ENCODE measurements at places on chromosomes 7 and 10.

DNA sequence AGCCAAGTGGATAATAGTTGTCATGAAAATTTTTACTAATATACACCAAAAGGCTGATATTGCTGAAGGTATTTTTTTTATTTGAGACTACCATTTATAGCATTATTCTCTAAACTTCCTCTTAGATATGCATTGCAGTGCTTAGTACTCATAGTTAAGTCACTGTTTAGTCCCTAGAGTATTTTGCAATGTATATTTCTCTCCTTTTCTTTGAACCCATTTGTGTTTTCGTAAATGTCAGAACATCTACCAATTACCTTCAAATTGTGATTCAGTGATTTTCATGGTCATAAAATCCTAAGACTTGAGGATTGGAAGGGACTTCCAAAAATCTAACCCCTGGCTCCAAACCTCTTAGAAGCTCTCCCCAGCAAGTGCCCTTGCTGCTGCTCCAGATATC is 21.5 kb upstream of the CYP26C1 start:
- DNase-seq: no peak

DNA sequence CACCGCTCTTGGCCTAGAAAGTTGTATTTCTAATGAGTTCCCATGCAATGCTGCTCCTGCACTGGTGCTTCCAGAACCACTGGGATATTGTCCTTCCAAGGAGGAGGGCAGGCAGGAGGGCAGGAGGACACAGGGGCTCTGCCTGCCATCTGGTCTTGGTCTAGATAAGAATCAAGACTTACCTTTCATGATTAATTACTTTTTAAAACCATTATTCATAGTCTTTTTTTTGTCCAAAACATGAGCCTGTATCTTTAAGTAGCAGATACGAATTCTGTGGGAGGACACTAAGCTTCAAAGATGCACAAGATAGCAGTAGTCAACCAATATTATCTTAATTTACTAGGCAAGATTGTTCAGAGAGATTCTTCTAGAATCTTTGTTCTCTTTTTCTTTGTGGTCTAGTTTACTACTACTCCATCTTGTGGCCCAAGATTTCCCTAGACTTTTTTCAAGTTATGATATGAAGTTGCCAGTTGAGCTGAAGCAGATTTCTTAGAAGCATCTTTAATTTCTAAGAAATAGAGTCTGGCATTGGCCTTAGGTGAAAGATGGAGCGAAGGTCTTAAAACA is 57.6 kb downstream of the RBM33 start:
- DNase-seq: no peak

GRCh38 chr10:23870651-23871610 is 338.0 kb upstream of the KIAA1217 start:
- no peak for DNase-seq

- DNase-seq: no peak
These were observed 75.1 kb downstream of the LYZL2 start for GRCh38 chr10:30554440-30554825.

DNA sequence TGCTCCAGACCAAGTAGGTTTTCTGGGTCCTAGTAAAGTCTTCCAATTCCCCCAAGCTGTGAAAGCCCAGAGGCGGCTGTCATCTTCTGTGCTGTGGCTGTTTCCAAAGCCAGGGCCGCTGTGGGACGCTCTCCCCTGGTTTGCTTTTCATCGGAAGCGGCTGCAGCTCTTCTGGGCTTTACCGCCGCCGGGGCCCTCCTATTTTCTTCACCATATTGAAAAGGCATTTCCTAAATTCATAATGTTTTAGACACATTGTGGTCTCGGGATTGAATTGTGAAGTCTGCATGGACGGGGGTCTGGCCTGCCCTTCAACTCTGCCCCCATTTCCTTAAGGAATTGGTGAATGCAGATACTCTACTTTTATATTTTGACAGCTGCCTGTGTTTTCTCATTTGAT is 551.4 kb upstream of the MGMT start:
- DNase-seq: no peak

DNA sequence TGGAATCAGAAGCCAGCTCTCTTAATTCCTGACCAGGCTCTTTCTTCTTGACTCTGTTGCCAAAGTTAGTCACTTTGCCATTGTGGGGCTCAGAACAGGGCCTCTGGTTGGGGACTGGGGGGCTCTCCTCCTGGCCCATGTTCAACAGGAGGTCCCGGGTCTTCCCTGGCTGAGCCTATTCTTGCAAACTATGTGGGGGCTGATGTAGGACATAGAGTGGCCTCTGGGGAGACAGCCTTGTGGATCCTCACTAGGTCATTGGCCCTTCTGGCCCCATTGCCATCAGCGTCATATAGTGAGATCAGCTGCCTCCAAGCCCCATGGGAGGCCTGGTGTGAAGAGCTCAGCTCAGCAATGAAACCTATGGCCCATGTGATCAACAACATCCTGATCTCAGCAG is 77.6 kb upstream of the LEP start:
- DNase-seq: no peak

DNA sequence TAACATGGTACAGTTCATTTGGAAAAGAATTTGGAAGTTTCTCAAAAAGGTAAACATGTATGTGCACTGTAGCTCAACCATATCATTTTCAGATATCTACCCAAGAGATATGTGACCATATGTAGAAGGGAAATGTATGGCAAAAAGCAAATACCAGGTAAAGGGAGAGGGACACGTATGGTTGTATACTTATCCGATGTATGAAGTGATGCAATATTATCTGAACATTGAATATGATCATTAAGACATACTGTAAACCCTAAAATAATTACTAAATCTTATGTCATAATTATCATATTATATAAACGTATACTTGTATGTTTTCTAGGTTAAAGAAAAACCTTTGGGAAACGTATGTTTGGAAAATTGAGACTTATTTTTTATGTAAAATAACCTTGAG is 367.5 kb upstream of the KCND2 start:
- no peak for DNase-seq

DNA sequence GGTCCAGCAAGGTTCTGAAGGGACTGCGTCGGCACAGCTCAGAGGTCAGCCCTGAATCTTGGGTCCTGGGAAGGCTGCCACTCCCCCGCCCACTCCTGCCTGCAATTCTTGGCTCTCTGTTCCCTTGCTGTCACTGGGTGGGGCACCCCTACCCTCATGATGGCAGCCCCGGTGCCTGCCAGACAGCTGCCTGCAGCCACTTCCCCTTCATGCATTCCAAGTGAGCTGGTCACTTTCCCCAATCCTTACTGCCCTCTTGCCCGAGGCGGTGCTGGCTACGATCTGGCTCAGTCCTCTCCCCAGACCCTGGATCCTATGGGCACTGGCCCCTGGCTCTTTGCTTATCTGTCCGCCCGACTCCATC is 14.2 kb downstream of the MYL10 start:
- DNase-seq: no peak

DNA sequence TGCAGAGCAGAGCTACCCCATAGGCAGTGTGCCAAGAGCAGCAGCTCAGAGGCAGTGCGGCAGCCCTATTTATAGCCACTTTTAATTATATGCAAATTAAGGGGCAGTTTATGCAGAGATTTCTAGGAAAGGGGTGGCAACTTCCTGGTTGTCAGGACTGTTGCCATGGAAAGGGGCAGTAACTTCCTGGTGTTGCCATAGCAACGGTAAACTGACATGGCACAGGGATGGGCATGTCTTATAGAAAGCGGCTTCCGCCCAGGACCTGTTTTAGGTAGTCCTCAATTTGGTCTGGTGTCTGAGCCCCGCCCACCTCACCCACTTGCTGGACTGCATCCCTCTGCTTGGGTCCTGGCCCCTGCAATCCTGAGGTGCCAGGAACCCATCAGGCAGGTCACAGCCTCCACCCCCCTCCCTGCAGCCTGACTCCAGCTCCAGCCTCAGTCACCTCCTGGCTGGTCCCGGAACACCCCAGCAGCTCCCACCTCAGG is 115.8 kb downstream of the TMEM130 start:
- no peak for DNase-seq

- DNase-seq: no peak
These were observed 114.6 kb downstream of the NRBF2 start for GRCh38 chr10:63247771-63248170.

GRCh38 chr7:91243591-91244301 is 20.5 kb upstream of the FZD1 start:
- DNase-seq: no peak

GRCh38 chr7:27714831-27715444 is 25.0 kb upstream of the TAX1BP1 start:
- DNase-seq: no peak

DNA sequence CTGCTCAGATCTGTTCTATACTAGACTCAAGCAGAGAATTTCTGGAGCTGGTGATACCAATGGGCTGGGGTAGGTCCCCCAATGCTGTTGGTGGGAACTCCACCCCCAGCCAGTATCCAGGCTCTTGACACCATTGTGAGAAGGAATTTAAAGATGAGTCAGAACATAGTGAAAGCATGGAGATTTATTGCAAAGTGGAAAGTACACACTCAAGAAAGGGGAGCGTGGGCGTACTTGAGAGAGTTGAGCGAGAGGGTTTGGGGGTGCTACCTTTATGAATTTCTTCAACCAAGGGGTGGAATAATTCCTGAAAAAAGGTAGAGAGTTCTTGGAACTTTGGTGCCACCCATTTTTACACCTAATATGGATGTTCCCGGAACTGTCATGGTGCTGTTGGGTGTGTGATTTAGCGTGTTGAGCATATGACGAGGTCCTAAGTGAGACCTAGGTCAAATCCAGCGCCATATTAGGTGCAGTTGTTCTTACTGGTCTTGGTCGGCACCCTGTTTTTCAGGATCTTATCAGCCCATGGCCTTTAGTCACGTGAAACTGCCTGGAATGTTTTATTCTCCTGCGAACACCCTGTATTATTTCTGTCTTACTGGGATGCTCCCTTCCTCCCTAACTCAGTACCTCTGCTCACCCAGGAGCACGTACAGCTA is 122.0 kb upstream of the AHR start:
- DNase-seq: no peak

DNA sequence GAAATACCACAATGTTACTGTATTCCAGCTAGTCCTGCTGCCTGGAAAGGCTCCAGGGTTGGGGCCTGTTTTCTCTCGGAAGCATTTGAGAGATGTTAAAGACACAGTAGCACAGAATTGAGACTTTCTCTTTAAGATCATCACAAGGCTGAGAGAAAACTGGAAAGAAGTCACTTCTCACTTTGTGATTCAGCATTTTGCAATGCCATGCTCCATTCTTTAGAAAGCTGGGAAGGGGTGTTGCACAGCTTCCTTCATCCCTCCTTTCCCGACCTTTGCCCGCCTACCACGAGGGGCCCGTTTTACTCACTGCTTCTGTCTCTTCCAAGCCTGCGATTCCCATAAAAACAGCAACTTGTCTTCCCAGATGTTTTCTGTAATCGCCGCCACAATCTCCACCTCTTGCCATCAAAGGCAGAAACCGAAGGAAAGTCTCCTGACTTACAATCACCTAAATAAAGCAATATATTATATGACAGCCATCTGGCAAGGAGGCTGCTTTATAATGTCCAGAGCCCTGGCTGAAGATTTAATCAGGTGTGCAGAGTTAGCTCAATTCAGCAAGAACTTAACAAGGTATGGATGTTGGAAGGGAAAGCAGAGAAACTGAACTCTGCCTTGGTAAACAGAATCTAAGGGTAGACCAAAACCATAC is 18.9 kb downstream of the NOD1 start:
- no peak for DNase-seq

DNA sequence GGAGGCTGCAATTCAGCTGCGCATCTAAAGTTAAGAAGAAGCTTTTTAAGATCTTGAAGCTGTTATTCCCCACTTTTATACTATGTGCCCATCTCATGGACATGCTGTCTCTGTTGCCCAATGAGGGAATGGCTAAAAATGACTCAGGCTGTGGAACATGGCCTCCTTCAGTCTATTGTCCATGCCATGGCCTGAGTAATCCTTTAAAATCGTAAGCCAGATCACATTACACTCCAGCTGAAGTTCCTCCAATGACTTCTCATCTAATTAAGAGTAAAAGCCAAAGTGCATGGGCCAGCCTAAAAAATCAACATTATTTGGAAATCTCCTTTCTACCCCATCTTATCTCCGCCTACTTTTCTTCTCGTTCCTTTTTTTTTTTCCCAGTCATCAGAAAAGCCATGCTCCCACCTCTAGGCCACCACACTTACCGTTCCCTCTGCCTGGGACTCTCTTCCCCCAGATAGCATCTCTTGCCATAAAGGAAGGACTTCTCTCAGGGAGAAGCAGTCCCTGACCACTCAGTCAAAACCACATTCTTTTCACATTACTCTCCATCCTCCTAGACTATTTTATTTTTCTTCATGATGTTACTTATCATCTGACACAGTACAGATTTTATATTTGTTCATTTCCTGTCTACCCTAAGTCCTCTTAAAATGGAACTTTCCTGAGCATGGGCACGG is 337.4 kb downstream of the PRPF18 start:
- no peak for DNase-seq

DNA sequence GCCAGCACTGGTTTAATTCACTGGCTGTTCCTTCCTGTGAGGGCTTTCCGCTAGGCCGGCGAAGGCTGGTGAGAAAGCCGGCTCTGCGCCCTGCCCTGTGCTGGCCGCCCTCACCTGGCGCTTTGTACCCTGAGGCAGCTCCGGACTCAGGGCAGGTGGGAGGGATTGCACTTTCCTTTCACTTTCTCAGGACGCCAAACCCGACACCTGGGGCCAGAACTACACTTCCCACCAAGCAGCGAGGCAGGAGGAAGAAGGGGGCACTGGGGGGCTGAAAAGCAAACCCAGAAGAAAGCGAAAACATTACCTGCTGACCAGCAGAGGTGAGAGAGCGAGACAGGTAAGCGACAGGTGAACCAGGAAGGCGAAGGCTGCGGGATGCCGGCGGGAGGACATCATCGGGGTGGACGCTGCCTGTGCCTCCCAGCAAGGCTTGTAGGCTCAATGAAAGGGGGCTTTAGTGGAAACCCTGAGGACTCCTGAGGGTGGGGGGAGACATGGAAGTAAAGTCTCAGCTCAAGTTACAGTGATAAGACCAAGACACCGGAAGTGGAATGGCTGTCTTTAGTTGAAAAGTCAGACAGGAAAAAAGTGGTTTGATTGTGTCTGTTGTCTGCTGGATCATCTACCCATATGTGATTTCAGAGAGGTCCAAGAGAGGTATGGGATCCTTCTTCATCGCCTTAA is at the start of gene RAB19:
Gene RAB19, plus strand, starts transcription at position 181 of the 687 bp plus-strand sequence. CDS start 3,589 bp downstream, outside the sequence.
- DNase-seq: peak; percentile 52

DNA sequence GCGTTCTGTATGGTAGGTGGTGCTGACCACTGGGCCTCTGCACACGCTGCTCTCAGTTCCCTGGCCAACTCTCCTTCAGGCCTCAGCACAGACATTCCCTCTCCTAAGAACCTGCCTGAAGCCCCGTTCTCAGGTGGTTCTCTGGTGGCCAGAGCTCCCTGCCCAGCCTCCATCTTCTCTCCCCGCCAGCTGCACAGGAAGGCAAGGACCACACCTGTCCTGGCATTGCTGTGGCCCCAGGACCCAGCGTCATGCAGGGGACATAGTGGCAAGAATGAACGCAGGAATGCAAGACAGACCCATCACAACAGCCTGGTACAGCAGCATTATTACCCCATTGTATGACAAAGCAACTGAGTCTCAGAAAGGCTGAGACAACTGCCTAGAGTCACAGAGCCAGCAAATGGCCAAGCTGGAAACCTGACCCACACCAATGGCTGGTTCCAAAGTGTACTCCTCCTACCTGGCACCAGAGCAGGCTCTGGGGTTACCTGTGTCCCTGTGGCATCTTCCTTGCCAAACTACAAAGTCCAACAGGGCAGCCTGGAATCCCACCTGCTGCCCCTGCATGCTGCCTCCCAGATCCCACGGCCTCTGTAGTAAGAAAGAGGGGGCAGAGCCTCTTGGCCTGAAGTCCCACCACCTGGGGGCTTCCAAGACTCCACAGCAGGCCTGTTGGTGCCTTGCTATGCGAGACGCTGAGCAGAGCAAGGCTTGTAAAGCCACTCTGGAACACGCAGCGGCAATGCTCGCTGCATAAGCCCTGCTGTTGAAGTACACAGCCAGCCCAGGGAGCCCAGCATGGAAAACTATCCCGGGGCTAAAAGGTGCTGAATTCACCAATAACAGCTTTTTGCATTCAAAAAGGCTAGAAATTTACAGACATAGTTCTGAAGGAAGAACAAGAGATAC is 73.3 kb downstream of the CHST15 start:
- no peak for DNase-seq

Measured in GM10248 (cell line).